Nephron progenitor cell (in vitro differentiated cells): ENCODE measurements at places on chromosomes 2 and 18.

GRCh38 chr2:241925821-241926441 is 56.4 kb downstream of the RTP5 start:
- DNase-seq: no peak

DNA sequence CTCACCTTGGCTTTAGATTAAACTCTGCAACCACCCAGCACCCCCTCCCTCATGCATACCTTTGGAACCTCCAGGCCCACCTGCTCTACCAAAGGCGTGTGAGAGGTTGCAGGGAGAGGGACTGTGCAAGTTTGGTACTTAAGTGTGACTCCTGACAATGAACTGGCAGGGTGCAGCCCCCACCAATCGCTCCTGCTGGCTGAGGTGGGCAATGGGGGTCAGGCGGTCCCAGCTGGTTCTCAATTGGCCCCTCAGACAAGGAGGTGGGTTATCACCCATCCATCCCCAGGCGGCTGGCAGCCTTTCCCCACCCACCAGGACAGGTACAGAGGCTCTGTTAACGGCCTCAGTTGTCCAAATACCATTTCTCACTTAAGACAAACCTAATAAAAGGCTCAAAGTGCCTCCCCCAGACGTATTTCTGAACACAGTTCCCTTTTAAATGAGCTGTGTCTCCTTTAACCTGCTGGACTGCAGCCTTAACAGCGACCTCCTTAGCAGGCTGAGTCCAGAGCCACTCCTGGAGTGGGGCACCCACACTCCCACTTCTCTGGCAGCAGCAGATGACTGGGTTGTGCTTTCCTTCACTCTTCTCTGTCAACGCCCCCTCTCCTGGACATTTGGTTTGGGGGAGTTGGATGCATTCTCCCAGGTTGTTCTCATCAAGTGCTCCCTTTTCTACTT is 169.2 kb upstream of the SMAD2 start:
- DNase-seq: peak; percentile 22

- no peak for DNase-seq
Measured at GRCh38 chr2:212392544-212392943, 146.1 kb downstream of the ERBB4 start.

DNA sequence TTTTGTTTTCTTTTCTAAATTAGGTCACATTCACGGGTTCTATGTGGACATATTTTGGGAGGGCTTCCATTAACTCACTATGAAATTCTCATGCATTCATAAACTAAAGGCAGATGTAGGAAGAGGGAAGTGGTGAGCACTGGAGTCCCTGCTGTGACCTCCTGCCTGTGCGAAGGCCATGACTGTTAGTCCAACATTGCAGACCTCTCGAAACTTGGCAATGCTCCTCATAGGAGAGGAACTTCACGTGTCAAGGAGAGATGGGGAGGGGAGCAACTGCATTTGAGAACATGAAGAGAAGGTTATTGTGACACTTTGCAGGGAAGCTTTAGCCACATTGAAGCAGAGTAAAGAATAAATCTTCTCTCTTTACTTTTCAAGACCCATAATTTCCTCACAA is 126.4 kb upstream of the HNMT start:
- DNase-seq: no peak

- DNase-seq: no peak
Measured at GRCh38 chr2:201970786-201971108, 62.9 kb upstream of the FZD7 start.

- no peak for DNase-seq
Measured at GRCh38 chr2:152298754-152299153, 36.2 kb upstream of the FMNL2 start.

GRCh38 chr2:49416252-49416651 is 261.9 kb upstream of the FSHR start:
- DNase-seq: no peak

- DNase-seq: no peak
Measured at GRCh38 chr2:186059096-186059495, 320.5 kb downstream of the FSIP2 start.

DNA sequence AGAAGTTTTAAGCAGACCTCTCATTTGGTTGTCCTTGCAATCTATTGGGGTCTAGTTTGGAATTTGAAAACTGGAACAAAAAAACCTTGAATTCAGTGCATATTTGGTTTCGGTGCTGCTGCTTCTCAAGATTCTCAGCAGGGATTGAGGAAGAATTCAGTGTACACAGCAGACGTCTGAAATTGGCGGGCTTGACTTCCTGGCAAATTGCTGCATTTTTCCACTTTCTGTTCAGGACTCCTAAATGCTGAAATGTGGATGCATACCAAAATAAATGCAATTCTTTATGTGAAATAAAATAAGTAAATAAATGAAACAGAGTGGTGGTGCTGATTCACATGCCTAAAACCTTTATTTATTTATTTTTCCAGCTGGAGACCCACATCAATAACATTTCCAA is 332.4 kb upstream of the KYNU start:
- no peak for DNase-seq

DNA sequence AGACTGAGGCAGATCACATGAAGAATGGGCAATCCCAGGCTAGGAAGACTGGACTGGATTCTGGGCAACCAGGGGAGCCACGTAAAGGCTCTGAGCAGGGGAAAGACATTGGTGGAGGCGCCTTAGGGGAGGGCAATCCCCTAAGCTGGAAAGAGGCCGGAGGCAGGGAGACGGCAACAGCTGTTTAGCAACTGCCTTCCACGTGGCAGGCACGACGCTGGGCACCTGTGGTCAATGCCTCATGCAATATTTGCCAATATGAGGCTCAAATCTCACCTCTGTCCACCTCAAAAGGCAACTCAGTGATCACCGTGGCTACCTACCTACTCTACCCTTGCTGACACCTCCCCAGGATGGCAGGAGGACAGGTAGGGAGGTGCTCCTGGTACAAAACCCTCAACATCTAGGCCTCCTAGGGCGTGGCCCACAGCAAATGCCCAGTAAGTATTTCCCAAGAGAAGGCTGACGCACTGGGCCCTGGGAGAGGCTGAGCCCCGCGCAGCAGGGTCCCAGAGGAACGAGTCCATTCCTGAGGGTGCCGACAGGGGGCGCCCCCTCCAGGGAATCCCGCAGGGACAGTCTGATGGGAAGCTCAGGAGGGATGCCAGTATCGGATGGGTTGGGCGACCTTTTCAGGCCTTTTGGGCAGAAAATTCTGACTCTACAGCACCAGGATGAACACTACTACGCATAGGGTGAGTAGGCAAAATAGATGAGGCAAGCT is 8.9 kb downstream of the BOLA3 start:
- no peak for DNase-seq

- no peak for DNase-seq
Measured at GRCh38 chr2:212713681-212714080, 175.1 kb upstream of the ERBB4 start.

DNA sequence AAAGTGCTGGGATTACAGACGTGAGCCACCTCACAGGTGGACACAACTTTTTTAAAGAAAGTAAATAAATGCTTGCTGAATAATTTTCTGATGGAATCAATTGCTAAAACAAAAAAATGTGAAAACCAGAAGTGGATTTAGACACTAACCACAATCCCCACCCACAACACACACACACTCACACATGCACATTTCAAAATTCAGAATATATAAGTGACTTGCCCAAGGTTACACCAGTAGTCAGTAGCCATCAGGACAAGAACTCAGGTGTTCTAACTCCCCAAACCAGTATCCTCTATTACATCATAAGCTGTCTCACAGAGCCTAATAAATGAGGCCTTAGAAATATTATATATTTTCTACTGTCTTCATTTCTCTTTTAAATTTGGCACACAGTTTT is 1923.6 kb upstream of the PIK3C3 start:
- no peak for DNase-seq

- no peak for DNase-seq
Measured at GRCh38 chr2:169478339-169478738, 955 bp upstream of the BBS5 start.

GRCh38 chr2:226970362-226970761 is 134.5 kb downstream of the RHBDD1 start:
- no peak for DNase-seq

DNA sequence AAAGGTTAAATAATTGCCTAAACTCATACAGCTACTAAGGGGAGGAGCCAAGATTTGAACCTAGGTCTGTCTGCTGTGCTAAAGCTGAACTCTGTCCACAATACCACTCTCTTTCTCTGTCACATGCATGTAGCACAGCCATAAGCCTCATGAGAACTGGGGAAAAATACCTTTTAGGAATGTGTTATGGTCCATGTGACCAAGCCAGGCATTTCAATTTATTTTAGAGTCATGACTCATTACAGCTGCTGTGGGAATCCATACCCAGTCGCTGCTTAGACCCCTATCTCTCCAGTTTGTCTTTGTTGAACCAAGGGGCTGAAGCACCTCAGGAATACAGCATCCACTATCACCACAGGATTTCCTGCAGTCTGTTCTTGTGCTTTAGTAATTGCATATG is 200.0 kb upstream of the SIX3 start:
- DNase-seq: no peak

GRCh38 chr18:22032392-22032961 is 136.9 kb upstream of the GATA6 start:
- no peak for DNase-seq

- DNase-seq: no peak
Measured at GRCh38 chr2:20425371-20425881, 21.4 kb upstream of the RHOB start.

DNA sequence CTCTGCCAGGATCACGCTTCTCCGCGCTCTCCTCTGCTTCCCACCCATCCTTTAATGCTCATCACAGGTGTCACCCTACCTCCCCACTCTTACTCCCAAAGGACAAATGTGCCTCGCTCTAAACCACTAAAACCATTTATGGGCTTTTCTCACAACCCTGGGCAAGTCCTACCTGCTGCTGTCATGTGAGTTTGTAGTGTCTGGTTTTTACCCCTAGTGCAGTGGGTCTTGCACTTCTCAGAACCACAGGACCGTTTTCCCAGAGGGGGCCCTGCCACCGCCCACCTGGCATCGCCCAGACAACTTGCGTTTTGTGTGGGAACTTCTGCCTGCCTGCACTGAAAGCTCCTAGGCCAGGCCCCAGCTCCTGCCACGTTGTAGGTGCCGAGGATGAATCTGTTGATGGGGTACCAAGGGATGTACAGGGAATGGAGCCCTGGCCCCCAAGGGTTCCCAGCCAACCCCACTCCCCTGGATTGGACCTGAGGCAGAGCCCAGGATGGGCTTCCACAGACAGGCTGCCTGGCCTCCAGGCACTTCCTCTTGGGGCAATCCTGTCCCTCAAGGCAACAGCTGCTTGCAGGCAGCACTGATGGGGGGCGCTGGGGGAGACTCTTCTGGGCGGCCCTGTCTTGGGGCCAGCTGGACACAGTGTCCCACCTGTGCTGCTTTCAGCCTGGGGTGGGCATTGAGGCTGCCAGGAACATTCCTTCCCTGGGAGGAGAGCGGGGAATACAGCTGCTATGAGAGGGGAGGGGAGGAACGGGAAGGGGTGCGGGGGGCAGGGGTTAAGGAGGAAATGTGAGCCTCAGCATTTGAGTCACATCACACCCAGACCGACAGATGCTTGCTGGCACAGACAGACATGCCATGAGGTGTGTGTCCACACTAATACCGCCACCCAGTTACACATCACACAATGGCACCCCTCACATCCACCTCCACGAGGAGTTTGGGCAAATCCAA is 176.3 kb downstream of the ZFP36L2 start:
- DNase-seq: no peak

- DNase-seq: no peak
Measured at GRCh38 chr2:147789720-147790119, 55.1 kb upstream of the ACVR2A start.

GRCh38 chr2:233857511-233858141 is 3.3 kb upstream of the HJURP start:
- DNase-seq: peak; percentile 43

DNA sequence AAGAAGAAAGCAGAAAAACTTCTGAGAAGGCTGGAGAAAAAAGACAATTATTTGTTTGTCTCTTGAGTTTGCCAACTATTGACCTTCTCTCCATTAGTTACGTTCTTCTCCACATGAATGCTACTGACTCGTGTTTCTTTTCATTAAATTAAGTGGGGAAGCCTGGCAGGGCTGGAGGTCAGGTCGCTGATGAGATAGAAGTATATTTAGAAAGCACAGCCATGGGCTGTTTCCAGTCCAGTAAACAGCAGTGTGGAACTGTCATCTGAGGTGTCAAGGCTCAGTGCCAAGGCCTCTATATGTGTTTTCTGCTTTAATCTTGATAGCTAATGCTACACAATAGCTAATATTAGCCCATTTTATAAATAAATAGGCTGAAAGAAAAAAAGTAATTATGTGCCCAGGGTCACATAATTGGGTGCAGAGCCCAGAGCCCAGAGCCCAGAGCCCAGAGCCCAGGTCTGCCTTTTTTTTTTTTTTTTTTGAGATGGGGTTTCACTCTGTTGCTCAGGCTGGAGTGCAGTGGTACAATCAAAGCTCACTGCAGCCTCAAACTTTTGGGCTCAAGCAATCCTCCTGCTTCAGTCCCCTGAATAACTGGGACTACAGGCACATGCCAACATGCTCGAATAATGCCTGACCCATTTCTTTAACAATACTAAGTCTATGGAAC is 6.3 kb downstream of the MSGN1 start:
- DNase-seq: no peak

DNA sequence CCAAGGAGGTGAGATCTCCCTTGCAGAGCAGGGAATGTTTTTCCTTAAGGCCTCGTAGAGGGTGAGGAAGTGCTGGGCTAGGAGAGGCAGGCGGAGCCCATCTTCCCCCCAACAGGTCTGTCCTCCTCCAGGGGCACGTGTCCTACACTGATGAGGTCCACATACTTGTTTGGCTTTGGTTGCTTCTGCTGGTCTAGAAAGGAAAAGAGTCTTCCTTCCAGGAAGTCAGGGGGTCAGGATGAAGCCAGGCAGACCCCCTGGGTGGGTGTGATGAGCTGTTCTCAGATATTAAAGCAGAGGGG is 6.0 kb downstream of the SH3BP4 start:
- DNase-seq: no peak

DNA sequence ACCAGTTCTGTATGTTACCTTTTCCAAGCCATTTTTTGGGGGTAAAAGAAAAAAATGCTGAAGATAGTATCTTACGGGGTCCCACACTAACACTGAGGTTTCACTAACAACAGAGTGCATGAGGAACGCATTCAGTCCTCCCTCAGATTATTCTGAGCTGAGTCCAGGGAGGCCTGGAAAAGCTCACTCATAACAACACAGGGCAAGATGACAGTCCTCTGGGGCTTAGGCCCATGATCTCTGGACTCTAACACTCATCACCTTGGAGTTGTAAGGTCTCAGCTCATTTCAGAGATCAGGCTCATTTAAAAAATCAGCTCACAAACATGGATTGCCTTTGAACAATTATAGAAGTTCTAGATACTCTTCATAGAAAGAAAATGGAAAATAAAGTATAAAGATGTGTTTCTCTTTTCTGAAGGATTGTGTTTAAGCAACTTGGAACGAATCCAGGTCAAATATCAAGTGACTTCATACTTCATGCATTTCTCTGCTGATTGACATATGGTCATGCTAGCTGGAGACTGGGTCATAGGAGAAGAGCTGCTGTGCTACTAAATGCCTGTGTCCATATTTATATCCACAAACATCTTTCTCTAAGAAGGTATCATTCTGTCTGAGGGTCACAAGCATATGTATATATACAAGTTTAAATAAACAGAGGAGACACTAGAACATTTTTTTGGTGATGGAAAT is 265.8 kb downstream of the ALK start:
- no peak for DNase-seq

GRCh38 chr2:175847128-175847527 is 154.9 kb downstream of the LNPK start:
- no peak for DNase-seq
